Activated CD4-positive, CD25-positive, alpha-beta regulatory T cell treated with anti-CD3 and anti-CD28 coated beads, Interleukin-2, amount 50 U/mL, for 16 hours (primary cell): ENCODE measurements at places on chromosomes 2 and 18.

DNA sequence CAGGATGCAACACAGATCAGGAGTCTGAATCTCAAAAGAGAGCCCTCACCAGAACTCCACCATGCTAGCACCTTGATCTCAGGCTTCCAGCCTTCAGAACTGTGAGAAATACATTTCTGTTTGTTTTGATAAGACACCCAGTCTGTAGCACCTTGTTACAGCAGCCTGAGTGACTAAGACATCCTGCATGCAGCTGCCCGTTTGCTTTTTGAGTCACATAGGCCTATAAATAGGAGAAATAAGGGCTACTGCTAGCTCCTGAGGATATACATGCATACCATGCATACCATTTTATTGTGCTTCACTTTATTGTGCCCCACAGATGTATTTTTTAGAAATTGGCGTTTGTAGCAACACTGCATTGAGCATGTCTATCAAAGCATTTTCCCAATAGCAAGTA, 337.8 kb downstream of the CDH2 start:
- DNase-seq = no peak

- DNase-seq = no peak
These were observed 16.3 kb downstream of the OTOF start for GRCh38 chr2:26461601-26462023.

DNA sequence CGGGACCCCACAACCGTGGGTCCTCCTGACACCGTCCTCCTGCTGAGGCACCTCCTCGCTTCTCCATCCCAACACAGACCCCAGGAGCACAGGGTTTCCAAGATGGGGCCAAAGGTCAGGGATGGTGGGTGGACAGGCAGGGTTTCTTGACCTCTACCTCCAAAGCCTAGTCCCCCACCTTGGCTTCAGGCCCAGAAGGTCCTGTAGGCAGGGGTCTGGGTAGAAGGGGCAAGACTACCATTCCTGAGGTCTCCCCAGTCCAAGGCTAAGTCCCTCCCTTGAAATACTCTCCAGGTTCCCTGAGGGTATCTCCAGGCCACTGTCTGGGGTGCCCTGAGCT, 7.1 kb downstream of the CYP26B1 start:
- DNase-seq = no peak

- DNase-seq = no peak
These were observed 58.8 kb upstream of the ANKRD44 start for GRCh38 chr2:197369228-197369932.

DNA sequence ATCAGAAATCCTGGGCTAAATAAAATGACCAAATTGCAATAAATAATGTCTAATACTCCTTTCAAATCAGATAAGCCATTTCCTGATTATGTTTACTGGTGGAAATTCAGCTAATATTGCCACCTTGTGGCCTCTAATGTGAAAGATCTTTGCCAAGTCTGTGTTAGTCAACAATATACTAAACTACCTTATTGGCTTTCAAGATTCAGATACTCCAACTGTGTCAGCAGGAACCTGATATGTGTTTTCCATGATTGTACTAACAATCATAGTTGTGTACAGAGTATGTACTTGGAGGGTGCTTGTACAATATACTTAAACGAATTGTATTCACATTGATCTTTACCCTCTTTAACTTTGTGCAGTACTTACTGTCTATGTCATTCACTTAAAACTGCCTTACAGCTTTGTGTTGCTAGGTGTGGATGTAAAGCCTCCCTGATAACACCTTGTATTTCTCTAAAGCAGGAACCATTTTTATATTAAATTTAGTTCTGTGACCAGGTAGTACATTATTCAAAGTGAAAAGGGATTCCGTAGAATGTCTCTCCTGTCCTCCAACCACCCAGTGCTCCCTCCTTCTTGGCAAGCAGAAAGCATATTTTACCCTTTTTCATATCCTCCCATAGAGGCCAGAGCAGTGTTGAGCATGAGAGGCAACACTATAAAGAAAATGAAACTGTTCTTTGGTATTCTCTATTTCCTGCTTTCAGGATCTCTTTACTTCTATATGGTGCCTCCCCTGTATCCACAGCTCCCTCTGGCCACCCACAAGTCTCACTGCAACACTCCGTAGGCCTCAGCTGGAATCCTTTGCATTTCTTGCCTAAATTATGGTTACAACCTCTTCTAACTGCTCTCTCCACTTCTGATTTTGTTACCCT, 75.2 kb upstream of the C2orf15 start:
- no peak for DNase-seq

GRCh38 chr2:136065384-136065783, 52.6 kb downstream of the CXCR4 start:
- DNase-seq = no peak

DNA sequence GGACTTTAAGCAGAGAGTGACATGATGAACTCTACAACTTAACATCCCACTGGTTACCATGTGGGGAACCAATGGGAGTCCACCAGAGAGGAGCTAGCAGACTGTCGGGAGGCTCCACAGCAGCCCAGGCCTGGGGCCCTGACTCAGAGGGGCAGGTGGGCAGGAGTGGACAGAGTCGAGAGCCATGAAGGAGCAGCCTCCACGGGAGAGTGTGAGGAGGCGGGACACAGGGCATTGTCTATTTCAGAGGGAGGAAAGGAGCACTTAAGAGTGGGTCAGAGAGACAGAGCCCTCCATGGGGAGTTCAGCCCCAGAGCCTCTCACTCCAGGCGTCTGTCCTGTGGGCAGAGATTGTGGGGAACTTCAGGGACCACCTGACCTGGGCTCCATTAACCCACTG, 118.7 kb downstream of the CYP26B1 start:
- no peak for DNase-seq

DNA sequence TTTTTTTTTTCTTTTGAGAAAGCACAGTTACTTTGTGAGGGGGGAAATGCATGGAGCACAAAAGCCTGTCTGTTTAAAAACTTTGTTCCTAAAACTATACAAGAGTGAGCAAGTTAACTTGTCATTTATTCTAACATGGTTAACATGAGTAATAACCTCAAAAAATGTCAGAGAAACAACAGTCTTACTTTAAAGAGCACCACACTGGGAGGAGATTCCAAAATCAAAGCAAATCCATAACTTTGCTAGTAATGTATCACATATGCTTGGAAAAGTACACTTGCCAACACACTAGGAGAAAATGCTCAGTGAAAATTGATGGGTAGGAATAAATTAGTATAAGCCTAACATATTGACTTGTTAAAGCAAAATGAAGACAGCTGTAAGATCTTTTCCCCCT, 157.1 kb downstream of the PRPF40A start:
- DNase-seq = no peak

DNA sequence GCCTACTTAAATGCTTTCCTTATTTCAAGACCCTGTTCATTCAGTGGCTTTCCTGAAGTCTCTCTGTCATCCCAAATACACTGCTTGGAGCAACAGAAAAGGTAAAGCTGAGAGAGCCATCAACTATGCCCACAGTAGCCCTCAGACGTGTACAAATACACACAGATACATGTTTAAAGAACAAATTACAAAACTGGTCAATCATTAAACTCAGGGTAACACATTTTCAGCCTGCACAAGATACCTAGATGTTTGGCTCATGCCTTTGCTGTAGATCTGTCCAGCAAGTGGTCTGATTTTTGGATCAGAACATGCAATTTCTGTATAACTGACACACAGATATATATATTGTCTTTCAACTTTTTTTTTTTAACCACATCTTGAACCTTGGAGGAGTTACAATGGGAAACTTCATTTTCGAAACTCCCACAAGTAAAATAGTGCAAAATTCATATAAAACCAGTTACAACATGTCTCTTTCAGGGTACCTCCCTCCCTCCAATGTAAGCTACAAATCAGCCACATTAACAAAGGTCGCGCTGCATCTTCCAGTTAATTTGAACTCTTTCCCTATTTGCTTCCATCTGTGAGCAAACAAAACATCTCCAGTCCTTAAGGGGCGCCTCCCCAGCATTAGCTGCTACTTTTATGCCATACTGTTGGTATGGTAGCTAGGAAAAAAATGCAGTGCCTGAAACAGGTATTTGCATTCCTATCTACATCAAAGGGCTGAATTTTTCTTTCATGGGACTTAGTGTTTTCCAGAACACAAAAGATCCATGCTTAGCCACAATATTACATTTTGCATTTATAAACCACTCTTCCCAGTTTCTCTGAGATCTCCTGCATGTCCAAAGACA, 311.9 kb downstream of the NRXN1 start:
- no peak for DNase-seq

DNA sequence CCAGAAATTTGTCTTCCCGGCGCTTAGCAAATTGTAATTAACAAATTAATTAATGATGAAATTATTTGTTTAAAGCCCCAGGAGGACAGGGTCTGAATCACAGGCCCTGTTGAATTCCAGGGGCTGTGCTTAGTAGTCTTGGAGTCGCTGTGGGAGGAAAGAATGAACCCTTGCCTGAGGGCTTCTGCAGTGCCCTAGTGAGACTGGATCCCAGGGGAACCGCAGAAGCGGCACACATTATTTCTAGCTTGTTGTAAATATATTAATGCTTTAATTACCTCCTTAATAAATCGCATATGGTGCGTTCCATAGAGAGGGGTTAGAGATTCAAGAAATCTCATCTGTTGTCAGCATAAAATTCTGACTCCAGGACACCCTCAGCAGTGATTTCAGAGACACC, 235.4 kb downstream of the CELF4 start:
- no peak for DNase-seq

GRCh38 chr2:100367163-100367562, 44.9 kb upstream of the LONRF2 start:
- DNase-seq = no peak

- no peak for DNase-seq
These were observed 60.0 kb upstream of the EDAR start for GRCh38 chr2:109049022-109049421.

GRCh38 chr2:46175419-46175818, 121.8 kb upstream of the EPAS1 start:
- DNase-seq = no peak

DNA sequence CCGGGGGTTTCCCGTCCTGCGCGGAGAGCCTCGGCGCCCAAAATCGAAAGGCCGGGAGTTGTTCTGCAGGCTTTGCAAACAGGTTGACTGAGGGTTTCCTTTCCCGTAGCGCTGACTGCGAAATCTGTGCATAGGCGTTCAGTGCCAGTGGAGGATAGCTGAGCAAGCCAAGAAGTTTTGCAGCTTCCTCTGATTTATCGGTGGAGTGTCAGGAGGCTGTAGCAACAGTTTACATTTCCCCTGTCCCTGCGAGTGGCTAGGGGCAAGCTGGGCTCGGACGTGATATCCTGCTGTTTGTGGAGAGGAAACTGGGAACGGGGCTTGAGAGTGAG, 694 bp downstream of the THSD7B start:
- DNase-seq = no peak

- DNase-seq = no peak
These were observed 74.8 kb upstream of the ZBTB14 start for GRCh38 chr18:5370332-5370731.

- no peak for DNase-seq
These were observed 1.7 kb upstream of the RPE start for GRCh38 chr2:210000464-210001324.

GRCh38 chr18:13564579-13564978, 161.8 kb downstream of the FAM210A start:
- DNase-seq = no peak

GRCh38 chr2:184906709-184907108, 308.4 kb downstream of the ZNF804A start:
- DNase-seq = no peak

DNA sequence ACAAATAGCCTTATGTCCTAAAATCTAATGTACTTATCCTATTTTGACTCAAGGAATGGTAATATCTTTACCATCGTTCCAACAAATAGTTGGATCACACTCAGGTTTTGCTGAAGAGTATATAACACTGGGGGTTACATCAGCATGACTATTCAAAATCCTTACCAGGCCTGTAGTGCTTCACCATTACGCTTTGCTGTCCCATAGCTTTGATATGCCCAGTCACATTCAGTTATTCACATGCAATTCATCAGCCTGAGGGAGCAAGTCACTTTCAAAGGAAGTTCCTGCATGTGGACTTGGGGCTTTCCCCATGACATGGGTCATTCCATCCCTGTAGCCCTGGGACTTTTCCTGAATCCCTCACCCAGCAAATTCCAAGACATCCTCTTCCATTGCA, 39.6 kb downstream of the FTCDNL1 start:
- no peak for DNase-seq

GRCh38 chr2:162475661-162476060, 131.7 kb downstream of the GCA start:
- no peak for DNase-seq

DNA sequence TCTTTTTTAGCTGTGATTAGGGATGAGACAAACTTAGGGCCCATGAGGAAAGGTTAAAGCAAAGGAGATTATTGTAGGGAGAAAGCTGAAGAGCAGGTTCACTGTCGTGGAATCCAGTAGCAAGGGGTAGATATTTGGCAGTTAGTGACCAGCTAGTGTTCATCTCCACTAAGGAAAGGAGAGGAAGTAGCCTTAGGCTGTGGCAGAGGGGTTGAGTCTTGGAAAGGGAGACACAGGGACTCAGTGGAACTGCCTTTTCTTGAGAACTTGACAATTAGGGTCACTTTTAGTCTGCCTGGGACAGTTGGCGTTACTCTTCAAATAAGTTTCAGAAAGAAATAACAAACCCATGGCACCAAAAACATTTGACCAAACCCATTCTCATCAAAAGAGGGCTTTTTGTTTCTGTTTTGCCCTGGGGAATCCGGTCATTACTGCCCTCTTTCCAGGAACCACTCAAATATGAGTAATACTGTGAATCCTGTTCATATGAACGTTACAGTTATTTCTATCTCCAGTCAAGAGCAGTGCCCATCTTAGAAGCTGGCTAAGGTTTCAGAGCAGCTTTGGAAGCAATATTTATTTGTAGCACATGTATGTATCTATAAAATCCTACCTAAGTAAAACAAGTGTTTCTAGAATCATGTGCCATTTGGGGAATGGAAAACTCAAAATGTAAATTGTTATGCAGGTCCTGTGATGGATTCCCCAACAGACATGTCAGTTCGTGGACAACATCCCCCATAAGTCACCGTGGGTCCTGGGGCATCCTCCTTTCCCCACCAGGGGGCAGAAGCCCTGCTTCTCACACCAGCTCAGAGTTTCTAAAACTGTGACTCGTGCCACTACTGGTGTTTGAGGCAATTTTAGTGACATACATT, 77.3 kb upstream of the PHLPP1 start:
- DNase-seq = peak; percentile 17

- no peak for DNase-seq
These were observed 211.6 kb downstream of the PTH2R start for GRCh38 chr2:208618220-208618619.

- peak; percentile 31 for DNase-seq
These were observed 1.1 kb downstream of the CASP8 start for GRCh38 chr2:201261471-201261870.

DNA sequence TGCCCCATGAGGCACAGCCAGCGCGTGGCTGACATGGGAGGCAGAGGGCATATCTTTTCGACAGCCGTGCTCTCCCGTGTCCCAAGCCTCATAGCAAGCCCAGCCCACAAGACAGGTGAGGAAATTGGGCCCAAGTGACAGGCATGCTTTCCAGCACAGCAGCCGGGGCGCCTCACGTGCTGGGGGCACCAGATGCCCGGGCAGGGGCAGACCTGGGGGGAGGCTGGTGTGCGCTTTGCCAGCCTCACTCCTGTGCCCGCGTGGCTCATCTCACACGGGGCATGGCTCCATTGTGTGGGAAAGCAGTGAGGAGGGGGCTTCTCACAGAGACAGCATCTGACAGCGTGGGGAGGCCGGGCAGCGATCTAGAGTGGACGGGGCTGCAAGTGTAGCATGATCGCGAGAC, 93.2 kb downstream of the USP40 start:
- DNase-seq = no peak
